ENCODE measurements at places on chromosomes 13 and 19.

DNA sequence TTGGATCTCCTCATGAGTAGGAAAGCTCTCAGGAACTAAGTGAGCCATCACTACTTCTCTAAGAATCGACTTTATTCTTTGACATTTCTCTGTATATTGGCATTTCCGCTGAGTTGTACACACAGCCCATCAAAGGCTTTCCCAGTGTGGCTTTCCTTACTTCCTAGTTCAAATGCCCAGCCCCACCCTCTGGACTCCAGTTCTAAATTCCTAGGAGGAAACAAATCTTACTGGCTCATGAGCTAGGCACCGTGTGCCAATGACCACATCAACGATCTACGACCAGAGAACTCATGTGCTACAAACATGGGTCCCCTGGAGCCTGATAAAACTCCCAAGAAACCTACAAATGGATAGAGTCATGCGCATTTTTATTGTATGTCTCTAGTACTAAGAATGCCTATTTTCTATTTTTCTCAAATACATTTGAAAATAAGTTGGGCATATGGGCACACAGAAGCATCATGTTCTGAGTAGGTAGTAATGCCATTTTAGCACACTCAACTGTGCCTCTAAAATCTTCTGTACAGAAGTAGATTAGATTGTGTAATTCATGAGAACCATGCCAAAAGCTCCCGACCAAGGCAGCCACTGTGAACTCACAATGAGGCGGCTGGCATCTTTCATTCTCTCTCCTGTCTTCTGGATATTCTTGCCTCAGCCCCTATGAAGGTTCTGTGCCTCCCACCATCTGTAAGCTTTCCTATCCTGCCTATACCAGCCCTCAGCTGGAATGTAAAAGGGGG, 10.5 kb upstream of the RAP2A start:
- DNase-seq, result no peak

- DNase-seq, result no peak
These were observed 1885.1 kb downstream of the OLFM4 start for GRCh38 chr13:54913668-54914067.

DNA sequence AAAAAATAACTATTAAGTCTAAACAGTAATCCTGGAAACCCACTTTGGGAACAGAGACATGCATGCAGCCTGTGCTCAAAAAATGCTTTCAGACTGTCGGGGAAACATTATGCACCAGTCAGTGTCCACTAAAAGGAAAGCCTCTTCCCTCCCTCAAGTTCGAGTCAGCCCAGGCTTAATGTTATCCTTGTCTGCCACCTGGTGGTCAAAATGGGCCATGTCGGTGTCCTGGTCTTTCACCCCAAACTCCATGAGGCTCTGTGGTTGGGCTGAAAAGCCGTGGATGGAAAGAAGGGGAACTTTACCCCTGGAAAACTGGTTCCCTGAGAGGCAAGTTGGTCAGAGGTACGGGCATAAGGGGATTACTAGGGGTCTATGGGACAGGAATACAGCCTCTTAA, 88.4 kb upstream of the ZNF492 start:
- peak; percentile 38 for DNase-seq

- no peak for DNase-seq
These were observed 182.3 kb downstream of the MZT1 start for GRCh38 chr13:72545030-72545719.

- no peak for DNase-seq
These were observed 95.4 kb downstream of the RNASEH2B start for GRCh38 chr13:51004918-51005460.

- DNase-seq, result no peak
These were observed 18.8 kb downstream of the TMEM143 start for GRCh38 chr19:48344892-48345291.

DNA sequence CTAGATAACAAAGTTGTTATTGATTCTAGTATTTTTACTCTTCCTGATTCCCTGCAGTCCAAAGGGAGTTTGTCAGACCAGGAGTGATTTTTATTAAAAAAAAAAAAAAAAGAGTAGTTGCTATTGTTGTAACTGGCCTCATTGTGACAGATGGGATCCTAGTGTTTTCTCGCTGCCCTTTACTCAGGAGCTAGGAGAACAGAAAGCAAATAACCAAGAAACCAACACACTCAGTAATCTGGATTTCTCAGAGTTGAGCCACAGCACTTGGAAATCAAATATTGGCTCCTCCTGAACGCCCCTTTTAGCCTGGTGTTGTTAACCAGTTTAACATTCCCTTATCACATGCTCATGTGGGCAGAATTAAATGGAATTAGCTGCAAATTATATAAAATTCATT, 8.3 kb upstream of the PDX1 start:
- DNase-seq, result no peak

GRCh38 chr13:98549006-98549727, 27.7 kb downstream of the STK24 start:
- no peak for DNase-seq

All from putamen (tissue), 1 donor.